ENCODE measurements at places on chromosomes 11 and 22.
A peak's percentile ranks its signal among the peaks of the same experiment; 100 is the strongest.

GRCh38 chr11:85725510-85726258, 39.7 kb upstream of the CCDC89 start:
- DNase-seq: peak; percentile 92

DNA sequence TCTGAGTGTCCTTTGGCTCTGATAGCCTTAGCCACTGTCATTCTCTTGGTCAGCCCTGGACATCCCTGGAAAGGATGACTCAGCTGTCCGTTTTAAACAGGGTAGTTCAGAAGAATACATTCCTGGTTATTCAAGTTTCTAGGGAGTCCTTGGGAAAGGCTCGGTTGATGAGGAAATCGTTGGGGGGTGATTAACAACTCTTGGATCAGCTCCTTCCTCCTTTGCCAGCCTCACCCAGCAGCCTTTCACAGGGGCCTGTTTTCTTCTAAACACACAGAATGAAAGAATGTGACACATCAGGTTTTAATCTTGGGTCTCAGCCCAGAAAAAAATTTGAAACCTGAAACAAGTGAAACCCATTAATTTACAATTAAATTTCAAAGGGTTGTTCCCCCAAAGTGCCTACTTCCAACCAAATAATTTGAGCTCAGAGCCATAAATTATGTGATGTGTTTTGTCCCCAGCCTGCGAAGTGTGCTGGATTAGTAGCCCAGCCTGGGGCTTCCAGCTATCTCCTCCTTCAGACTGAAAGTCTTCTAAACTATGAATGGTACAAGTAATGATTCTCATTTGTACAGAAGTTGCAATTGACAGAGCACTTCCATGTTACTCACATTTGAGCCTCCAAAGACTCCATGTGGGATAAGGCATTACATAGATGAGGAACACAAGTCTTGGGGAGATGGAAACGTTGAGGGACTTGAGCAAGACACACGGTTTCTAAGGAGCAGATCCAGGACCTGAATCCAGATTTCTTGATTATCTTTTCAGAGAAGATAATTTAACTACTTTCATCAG, 19.3 kb upstream of the MRGPRX2 start:
- DNase-seq: peak; percentile 56

DNA sequence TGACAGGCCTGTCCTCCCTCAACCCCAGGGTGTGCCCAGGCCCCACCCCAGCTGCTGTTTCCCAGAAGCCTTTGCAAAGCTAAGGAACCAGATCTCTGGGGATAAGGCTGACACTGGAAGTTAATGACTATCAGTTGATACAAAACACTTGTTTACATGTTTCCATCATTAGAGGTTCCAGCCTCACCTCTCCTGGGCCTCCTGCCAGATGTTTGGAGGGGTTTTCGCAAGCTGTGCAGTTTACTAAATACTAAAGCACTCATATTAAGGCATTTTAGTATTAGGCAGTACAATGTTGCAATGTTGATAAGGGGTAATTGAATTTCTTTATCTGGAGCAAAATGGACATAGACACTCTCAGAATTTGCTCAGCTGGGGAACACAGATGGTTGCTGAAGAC, 218.7 kb downstream of the INSC start:
- DNase-seq: no peak

DNA sequence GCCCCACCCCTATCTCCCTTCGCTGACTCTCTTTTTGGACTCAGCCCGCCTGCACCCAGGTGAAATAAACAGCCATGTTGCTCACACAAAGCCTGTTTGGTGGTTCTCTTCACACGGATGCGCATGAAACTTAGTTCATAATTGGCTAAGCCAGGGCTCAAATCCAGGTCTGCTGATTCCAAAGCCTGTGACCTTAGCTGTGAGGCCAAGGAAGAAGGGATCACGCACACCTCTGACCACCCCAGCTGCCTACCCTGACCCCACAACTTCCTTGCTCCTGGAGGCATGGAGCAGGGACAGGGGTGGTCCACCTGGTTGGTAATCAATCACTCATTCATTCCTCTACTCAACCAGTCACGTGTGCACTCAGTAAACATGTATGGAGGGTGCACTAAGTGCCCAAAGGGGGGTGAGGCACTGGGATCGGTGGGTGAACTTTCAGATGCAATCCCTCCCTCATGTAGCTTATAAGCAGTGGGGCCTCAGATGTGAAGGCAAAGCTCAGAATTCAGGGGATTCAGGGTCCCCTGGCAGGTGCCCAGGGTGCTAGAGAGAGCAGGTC, 10.3 kb downstream of the FXYD2 start:
- DNase-seq: no peak

DNA sequence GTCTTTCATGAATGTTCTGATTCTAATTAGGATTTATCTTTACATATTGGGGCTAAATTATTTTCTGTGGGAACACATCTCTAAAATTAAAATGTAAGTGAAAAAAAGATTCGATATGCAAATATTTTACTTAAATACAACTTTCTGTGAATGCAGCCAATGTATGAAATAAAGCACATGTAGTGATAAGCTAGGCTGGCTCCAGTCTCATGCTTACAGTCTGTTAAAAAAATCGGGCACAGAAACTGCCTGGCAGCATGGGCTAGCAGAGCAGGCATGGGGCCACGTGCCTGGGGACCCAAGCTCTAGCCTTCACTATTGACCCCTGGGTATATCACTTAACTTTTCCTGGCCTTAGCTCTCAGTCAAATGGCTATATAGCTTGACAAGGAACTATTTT, 46.5 kb downstream of the NELL1 start:
- no peak for DNase-seq

- DNase-seq: no peak
Observed at GRCh38 chr11:3989276-3989920, 105.2 kb upstream of the RRM1 start.

Measured in fibroblast of skin of back (primary cell).